Activated CD8-positive, alpha-beta memory T cell treated with anti-CD3 and anti-CD28 coated beads for 36 hours (primary cell): ENCODE measurements at places on chromosomes 3 and 15. TPM values are rescaled to one million over a fixed set of nuclear protein-coding genes. Genes with fewer than 3 reads are reported as not detected.

MEGF11 gene
- not detected for total RNA-seq

GOLGA6A gene
- not detected for total RNA-seq

EPM2AIP1 gene
- total RNA-seq: 12.8 TPM

C3orf22 gene
- total RNA-seq: not detected

TMF1 gene
- 33.1 TPM for total RNA-seq

MOBP gene
- total RNA-seq: not detected

GRK7 gene
- total RNA-seq: not detected

SMCO1 gene
- total RNA-seq: not detected

LXN gene
- total RNA-seq: 5.3 TPM

SAMMSON gene
- not detected for total RNA-seq

PPARG gene
- 0.53 TPM for total RNA-seq

EHD4 gene
- total RNA-seq: 25.8 TPM

SPINK8 gene
- not detected for total RNA-seq

PRR23E gene
- total RNA-seq: not detected

SECISBP2L gene
- total RNA-seq: 24.3 TPM

GP5 gene
- total RNA-seq: 0.31 TPM

COL8A1 gene
- total RNA-seq: 0.06 TPM

MINDY4B gene
- total RNA-seq: not detected

KY gene
- total RNA-seq: not detected

FBXL22 gene
- 0.92 TPM for total RNA-seq

CCDC13 gene
- total RNA-seq: 0.42 TPM

RAD18 gene
- 48.2 TPM for total RNA-seq

DTWD1 gene
- total RNA-seq: 21.9 TPM

LDHAL6B gene
- total RNA-seq: not detected

P2RY1 gene
- 0.48 TPM for total RNA-seq

SLC22A13 gene
- total RNA-seq: 0.23 TPM

CYP11A1 gene
- 0.13 TPM for total RNA-seq

ROPN1 gene
- total RNA-seq: not detected

RNF123 gene
- 30.5 TPM for total RNA-seq
